T-helper 17 cell (primary cell): ENCODE measurements at places on chromosomes 1 and 21.

DNA sequence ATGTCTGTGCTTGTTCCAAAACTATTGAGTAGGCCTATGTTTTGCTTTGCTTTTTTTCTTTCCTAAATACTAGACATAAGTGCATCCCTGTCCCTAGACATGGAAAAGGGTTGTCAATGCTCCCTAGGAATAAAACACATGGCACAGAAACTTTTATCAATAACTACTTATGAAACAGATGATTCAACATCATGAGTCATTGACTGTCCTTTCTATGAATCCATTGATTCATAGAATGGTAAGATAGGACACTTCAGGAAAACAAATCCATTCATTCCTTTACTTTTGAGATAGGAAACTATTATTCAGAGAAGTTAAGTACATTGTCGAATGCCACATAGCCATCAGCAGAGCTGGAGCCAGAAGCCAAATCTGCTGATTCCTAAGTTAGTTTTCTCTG, 147.5 kb downstream of the TSEN15 start:
- no peak overlapping the region for H3K4me3 ChIP-seq
- H3K27ac ChIP-seq: no peak overlapping the region
- no peaks in the 10 kb centered on the region for H3K36me3 ChIP-seq
- no peak for DNase-seq

DNA sequence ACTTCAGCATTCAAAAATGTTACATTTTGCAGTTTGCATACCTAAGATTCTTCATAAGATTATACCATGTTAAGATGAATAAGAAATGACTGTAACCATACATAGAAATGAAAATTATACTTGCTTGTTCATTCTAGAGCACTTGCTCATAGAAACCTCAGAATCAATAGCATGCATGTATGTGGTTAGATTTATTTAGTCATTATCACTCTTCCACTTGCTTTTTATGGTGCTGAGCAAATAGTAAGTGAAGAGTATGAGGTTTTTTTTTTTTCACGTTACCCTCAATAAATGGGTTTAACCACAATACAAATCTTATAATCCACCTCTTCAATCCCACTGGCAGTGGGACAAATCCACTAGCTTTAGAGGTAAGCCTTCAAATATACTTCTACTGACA, 84.7 kb downstream of the LRRC53 start:
- no peaks in the 10 kb centered on the region for H3K4me1 ChIP-seq
- DNase-seq: no peak
- no peak overlapping the region for H3K4me3 ChIP-seq
- H3K27ac ChIP-seq: no peak overlapping the region
- no peaks in the 10 kb centered on the region for H3K27me3 ChIP-seq

GRCh38 chr1:10943991-10944730, 68.3 kb upstream of the TARDBP start:
- peaks cover 3% of the 10 kb centered on the region for H3K36me3 ChIP-seq
- H3K4me3 ChIP-seq: peak overlapping the region; percentile 39
- DNase-seq: no peak
- peaks cover 32% of the 10 kb centered on the region for H3K27me3 ChIP-seq

DNA sequence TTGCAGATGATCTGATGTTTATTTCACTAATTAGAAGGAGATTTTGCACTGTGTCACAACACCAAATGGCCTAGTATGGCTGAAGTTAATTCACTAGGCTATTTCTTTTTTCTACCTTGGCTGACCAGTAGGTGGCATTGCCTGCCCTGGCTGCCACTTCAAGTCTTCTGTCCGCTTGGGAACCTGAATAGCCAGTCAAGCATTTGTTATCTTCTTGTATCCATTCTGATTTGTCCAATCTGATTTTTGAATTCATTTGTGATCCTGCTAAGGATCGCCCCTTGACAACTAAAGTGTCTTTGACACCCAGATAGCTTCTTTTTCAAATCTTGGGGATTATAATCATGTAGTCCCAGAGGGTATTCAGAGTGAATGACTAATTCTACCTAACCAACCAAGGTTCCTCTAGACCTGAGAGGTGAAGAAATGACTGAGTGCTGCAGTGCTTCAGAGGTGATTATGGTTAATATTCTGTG, 99.4 kb downstream of the GIPC2 start:
- DNase-seq: no peak
- H3K27me3 ChIP-seq: peaks cover 27% of the 10 kb centered on the region

GRCh38 chr1:206094024-206094423, 23.2 kb downstream of the AVPR1B start:
- H3K4me3 ChIP-seq: no peak overlapping the region
- peaks cover 4% of the 10 kb centered on the region for H3K36me3 ChIP-seq
- no peak for DNase-seq
- peaks cover 16% of the 10 kb centered on the region for H3K27me3 ChIP-seq

- no peaks in the 10 kb centered on the region for H3K4me1 ChIP-seq
- no peak overlapping the region for H3K4me3 ChIP-seq
- H3K27me3 ChIP-seq: peaks cover 40% of the 10 kb centered on the region
Observed at GRCh38 chr1:152996633-152997400, 4.7 kb upstream of the SPRR3 start.

GRCh38 chr1:58933599-58933926, 149.7 kb upstream of the JUN start:
- peaks cover 2% of the 10 kb centered on the region for H3K36me3 ChIP-seq
- peaks cover 30% of the 10 kb centered on the region for H3K27me3 ChIP-seq
- no peak overlapping the region for H3K27ac ChIP-seq
- no peak for DNase-seq

GRCh38 chr1:165644064-165644735, 13.2 kb downstream of the MGST3 start:
- H3K4me3 ChIP-seq: no peak overlapping the region
- H3K27ac ChIP-seq: no peak overlapping the region
- no peaks in the 10 kb centered on the region for H3K27me3 ChIP-seq
- H3K4me1 ChIP-seq: peaks cover 14% of the 10 kb centered on the region
- DNase-seq: no peak
- H3K36me3 ChIP-seq: no peaks in the 10 kb centered on the region

- H3K4me1 ChIP-seq: peaks cover 21% of the 10 kb centered on the region
- no peaks in the 10 kb centered on the region for H3K36me3 ChIP-seq
- H3K27ac ChIP-seq: no peak overlapping the region
- no peak for DNase-seq
Observed at GRCh38 chr1:26696119-26696653, 371 bp downstream of the ARID1A start.

GRCh38 chr1:167499664-167500101, 18.6 kb downstream of the CD247 start:
- peaks cover 13% of the 10 kb centered on the region for H3K36me3 ChIP-seq
- DNase-seq: no peak
- no peaks in the 10 kb centered on the region for H3K27me3 ChIP-seq
- peaks cover 92% of the 10 kb centered on the region for H3K4me1 ChIP-seq
- H3K27ac ChIP-seq: peak overlapping the region; percentile 98

GRCh38 chr1:93771843-93772242, 90.2 kb upstream of the BCAR3 start:
- H3K27ac ChIP-seq: no peak overlapping the region
- H3K4me1 ChIP-seq: peaks cover 6% of the 10 kb centered on the region
- no peak overlapping the region for H3K4me3 ChIP-seq
- DNase-seq: no peak
- H3K36me3 ChIP-seq: no peaks in the 10 kb centered on the region
- peaks cover 19% of the 10 kb centered on the region for H3K27me3 ChIP-seq

DNA sequence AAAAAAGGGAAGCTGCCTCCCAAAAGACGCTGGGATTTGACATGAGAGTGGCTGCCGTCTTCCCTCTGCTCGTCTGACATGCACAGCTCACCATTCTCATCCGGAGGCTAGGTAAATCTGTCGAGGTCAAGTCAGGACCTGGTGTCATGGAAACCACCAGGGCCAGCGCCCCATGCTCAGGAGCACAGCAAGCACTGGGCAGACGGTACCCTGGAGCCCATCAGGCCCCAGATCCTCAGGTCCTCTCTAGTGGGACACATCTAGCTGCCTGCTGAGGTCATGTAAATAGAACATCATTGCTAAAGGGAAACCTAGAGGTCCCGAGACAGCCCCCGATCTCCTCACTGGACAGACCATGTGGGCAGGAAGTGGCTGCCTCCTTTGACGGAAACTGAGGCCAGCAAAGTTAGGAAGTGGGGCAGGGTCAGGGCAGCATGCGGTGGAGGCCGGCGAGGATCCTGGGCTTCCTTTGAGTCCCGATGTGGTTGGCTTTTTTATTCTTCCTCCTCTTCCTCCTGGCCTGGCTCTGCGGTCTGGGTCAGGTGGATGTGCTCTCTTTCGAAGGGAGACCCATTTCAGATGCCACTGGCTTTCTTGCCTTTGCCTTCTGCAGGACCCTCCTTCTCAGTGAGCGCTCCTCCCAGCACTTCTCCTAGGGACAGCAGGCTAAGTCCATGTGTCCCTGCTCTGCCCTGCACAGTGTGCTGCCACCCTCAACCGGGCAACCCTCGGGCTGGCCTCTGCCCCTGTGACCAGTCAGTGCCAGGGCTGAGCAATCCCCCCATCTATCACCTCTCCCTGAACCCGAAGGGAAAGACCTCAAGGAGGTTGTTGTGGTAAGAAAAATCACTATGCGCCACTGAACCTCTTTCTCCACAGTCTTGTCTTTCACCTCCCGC, 5.9 kb downstream of the AGT start:
- peaks cover 39% of the 10 kb centered on the region for H3K27me3 ChIP-seq
- H3K36me3 ChIP-seq: peaks cover 7% of the 10 kb centered on the region
- H3K4me1 ChIP-seq: peaks cover 6% of the 10 kb centered on the region
- no peak for DNase-seq
- no peak overlapping the region for H3K4me3 ChIP-seq

- H3K36me3 ChIP-seq: peaks cover 15% of the 10 kb centered on the region
- H3K4me1 ChIP-seq: peaks cover 20% of the 10 kb centered on the region
- H3K4me3 ChIP-seq: no peak overlapping the region
- no peak for DNase-seq
- no peaks in the 10 kb centered on the region for H3K27me3 ChIP-seq
Observed at GRCh38 chr1:151701515-151701914, 15.1 kb downstream of the CELF3 start.

- H3K4me3 ChIP-seq: no peak overlapping the region
- H3K27me3 ChIP-seq: no peaks in the 10 kb centered on the region
- no peak for DNase-seq
- peaks cover 3% of the 10 kb centered on the region for H3K36me3 ChIP-seq
- peaks cover 6% of the 10 kb centered on the region for H3K4me1 ChIP-seq
Observed at GRCh38 chr1:25890239-25891034, 14.9 kb upstream of the PAQR7 start.

- no peak for DNase-seq
- peaks cover 45% of the 10 kb centered on the region for H3K27me3 ChIP-seq
- H3K4me1 ChIP-seq: no peaks in the 10 kb centered on the region
- no peak overlapping the region for H3K4me3 ChIP-seq
- no peaks in the 10 kb centered on the region for H3K36me3 ChIP-seq
- H3K27ac ChIP-seq: no peak overlapping the region
Observed at GRCh38 chr1:14759042-14759818, 160.7 kb downstream of the KAZN start.

DNA sequence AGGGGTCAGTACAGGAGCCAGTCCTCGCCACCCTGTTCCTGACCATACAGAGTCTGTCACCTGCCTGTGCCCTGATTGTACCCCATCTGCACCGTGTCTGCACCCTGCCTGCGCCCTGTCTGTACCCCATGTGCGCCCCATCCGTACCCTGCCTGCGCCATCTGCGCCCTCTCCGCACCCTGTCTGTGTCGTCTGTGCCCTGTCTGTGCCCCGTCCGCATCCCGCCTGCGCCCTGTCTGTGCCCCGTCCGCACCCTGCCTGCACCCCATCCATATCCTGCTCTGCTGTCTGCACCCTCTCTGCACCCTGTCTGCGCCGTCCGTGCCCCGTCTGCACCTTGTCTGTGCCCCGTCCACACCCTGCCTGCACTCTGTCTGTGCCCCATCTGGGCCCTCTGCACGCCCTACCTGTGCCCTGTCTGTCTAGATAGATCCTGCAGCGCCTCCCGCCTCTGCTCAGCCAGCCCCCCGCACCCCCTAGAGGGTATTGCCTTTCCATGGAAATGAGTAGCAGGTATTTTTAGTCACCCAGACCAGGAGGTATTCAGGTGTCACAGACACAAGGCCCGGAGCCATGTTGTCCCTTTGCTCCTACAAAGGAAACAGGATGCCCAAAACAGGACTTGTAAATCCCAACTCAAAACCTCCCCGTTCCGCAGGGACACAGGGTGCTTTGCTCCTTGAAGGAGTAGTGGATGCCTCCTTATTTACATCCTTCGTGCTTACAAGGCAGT, 7.7 kb upstream of the NPHP4 start:
- peaks cover 29% of the 10 kb centered on the region for H3K4me1 ChIP-seq
- no peak for DNase-seq
- no peaks in the 10 kb centered on the region for H3K36me3 ChIP-seq

- no peaks in the 10 kb centered on the region for H3K4me1 ChIP-seq
- H3K36me3 ChIP-seq: peaks cover 2% of the 10 kb centered on the region
- no peaks in the 10 kb centered on the region for H3K27me3 ChIP-seq
Observed at GRCh38 chr21:34553151-34553952, 41.3 kb upstream of the KCNE1 start.

DNA sequence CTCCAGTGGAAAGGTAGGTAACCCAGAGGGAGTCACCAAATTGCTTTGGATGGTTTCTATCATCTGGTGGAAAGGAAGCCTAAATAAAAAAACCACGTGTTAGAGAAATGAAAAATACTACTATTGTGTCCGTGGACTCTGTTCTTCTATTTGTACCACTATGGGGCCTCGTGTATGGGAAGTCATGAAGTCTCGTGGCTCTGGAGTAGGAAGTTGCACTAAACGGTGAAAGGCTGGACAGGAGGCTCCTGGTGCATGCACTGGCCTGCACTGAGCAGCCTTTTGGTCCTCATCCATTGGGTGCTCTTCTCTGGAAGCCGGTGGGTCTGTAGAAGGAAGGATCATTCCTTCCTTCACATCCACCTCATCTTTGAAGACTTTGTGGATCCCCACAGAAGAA, 17.0 kb downstream of the F3 start:
- H3K36me3 ChIP-seq: no peaks in the 10 kb centered on the region
- no peaks in the 10 kb centered on the region for H3K27me3 ChIP-seq
- no peaks in the 10 kb centered on the region for H3K4me1 ChIP-seq
- H3K4me3 ChIP-seq: no peak overlapping the region

DNA sequence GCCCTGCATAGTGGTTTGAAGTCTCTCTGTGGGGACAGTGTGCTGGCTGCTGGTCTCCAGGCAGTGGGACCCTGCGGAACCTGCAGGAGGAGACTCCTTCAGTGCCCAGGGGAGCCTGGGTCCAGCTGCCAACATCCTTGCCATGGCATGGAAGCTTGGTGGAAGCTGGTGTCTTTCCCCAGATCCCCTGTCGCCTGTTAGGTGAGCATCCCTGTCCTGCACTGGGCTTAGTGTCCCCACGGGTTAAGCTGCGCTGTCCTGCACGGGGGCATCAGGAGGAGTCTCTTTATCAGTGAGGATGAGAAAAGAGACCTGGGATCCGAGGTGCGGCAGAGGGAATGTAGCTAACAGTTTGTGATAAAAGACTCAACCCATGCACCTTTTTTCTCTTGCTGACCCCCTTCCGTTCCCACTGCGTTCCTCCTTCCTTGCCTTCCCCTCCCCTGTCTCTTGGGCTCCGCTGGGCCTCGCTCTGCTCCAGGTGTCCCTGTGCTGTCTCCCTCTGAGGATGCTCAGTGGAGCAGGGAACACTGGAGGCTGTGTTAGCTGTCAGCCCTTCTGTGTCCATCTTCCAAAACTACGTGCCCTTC, 59.3 kb downstream of the SLC37A1 start:
- H3K27ac ChIP-seq: no peak overlapping the region
- no peaks in the 10 kb centered on the region for H3K27me3 ChIP-seq
- no peak for DNase-seq

GRCh38 chr1:212700892-212701819, 1.5 kb upstream of the BATF3 start:
- peaks cover 3% of the 10 kb centered on the region for H3K36me3 ChIP-seq
- no peak for DNase-seq
- H3K4me3 ChIP-seq: peak overlapping the region; percentile 88
- peaks cover 45% of the 10 kb centered on the region for H3K4me1 ChIP-seq
- H3K27me3 ChIP-seq: no peaks in the 10 kb centered on the region

- H3K4me1 ChIP-seq: no peaks in the 10 kb centered on the region
- no peak for DNase-seq
- H3K36me3 ChIP-seq: peaks cover 3% of the 10 kb centered on the region
- H3K4me3 ChIP-seq: no peak overlapping the region
- H3K27ac ChIP-seq: no peak overlapping the region
- peaks cover 19% of the 10 kb centered on the region for H3K27me3 ChIP-seq
Observed at GRCh38 chr1:24288479-24288878, 30.7 kb upstream of the GRHL3 start.
